ENCODE measurements at places on chromosomes 3 and 15.

- DNase-seq = no peak
Measured at GRCh38 chr3:55307622-55308021, 179.5 kb downstream of the WNT5A start.

GRCh38 chr15:33242669-33243191 lies 48.2 kb upstream of the FMN1 start:
- DNase-seq = no peak

DNA sequence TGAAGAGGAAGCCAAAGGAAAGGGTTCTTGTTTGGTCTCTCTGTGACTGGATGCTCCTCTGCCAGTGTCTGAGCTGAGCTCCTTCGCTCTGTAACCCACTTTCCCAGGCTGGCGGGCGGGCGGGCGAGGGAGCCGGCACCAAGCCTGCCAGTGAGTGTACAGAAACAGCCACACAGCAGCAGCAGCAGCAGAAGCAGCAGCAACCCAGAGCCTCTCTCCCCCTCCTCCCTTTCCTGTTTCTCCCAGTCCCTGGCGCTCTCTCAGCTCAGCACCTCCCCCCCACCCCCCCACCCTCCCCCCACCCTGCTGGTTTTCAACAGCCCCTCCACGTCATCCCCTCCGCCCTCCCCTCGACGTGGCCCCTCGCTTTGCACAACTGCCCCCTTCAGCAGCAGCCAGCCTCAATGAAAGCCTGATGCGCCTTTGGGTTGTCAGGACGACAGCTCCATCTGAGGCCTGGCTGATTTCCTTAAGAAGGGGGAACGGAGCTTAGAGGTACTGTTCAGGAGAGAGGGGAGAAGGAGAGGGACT lies at the start of gene LSAMP:
Gene LSAMP, minus strand, starts transcription at position 177 of the 531 bp plus-strand sequence.
- no peak for DNase-seq

- DNase-seq = no peak
Measured at GRCh38 chr15:96462768-96463750, 132.6 kb downstream of the NR2F2 start.

DNA sequence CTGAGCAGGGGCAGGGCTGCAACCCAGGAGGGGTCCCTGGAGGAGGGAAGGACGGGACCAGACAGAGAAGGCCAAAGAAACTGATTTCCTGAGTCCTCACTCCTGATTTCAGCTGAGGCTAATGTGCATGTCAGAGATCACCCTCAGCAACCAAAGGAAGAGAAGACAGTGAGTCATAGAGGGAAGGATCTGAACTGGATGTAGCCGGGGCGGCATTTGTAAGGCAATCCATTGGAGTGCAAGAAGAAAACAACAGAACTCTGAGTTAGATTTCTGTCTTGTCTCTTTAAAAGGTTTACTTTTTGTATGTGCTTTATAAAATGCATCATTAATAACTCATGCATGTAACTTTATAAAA lies 105.3 kb upstream of the AGBL1 start:
- no peak for DNase-seq

DNA sequence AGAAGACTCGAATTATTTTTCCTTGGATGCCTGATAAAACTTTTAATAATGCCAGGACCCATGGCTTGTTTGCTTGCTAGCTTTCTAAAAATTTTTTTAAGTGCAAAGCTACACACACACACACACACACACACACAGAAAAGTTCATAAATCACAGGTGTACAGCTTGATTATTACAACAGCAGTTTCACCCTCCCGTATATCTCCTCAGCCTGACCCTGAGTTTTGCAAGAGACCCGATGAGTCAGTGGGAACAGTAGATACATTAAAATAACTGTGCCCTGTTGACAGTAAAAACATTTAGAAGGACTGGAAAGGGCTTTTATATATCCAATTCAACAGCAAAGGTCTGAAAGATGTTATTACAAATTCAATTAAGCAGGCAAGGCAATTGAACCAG lies 46.7 kb downstream of the EMC4 start:
- no peak for DNase-seq

- no peak for DNase-seq
Measured at GRCh38 chr3:171307046-171307585, 153.1 kb downstream of the TNIK start.

GRCh38 chr15:83837945-83838571 lies 184.1 kb downstream of the ADAMTSL3 start:
- no peak for DNase-seq

- DNase-seq = no peak
Measured at GRCh38 chr3:85790445-85791030, 831.7 kb downstream of the CADM2 start.

- no peak for DNase-seq
Measured at GRCh38 chr3:15558581-15558980, 37.1 kb upstream of the COLQ start.

- no peak for DNase-seq
Measured at GRCh38 chr3:73498764-73499622, 125.7 kb downstream of the PDZRN3 start.

- no peak for DNase-seq
Measured at GRCh38 chr3:22606938-22607337, 596.2 kb upstream of the UBE2E2 start.

DNA sequence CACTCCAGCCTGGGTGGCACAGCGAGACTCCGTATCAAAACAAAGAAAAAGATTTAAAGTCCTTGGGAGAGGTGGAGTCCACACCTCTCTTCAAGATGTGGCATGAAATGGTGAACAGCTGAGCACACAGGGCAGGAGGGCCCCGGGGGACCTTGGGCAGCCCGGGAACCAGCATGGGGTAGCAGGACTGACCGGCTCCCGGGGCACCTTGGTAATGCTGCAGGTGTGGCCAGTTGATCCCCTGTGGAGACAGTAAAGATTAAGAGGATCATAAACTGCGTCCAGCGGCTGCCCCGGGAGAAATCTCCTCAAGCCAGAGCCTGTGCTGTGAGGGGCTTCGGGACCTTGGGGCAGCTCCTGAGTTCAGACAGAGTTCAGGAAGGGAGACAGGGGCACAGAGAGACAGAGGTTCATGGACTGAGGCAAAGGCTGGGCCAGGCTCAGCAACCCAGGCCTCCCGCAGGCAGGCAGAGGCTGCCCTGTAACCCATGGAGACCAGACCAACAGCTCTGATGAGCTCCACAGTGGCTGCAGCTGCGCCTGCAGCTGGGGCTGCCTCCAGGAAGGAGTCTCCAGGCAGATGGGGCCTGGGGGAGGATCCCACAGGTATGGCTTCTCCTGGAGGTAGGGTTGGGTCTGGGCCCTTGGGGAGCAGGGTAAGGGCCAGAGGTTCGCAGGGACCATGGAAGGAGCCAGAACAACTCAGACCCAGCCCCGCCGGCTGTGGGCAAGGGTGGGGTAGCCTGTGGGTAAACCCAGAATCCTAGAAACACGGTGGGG lies at the start of gene NR2E3:
Gene NR2E3, plus strand, starts transcription at position 299 of the 780 bp plus-strand sequence. Its CDS starts 190 bp downstream, at position 489.
- DNase-seq = no peak

GRCh38 chr3:59538753-59539432 lies 489.1 kb upstream of the CFAP20DC start:
- DNase-seq = no peak

Data from stimulated activated CD8-positive, alpha-beta memory T cell treated with anti-CD3 and anti-CD28 coated beads, Interleukin-4, amount 100 ng/mL, for 1 hour (primary cell).